ENCODE measurements at places on chromosomes 5 and 9.

- no peak for DNase-seq
These were observed 54.5 kb upstream of the IL17B start for GRCh38 chr5:149433524-149434131.

GRCh38 chr9:87338088-87338989 lies 159.3 kb upstream of the DAPK1 start:
- no peak for DNase-seq

DNA sequence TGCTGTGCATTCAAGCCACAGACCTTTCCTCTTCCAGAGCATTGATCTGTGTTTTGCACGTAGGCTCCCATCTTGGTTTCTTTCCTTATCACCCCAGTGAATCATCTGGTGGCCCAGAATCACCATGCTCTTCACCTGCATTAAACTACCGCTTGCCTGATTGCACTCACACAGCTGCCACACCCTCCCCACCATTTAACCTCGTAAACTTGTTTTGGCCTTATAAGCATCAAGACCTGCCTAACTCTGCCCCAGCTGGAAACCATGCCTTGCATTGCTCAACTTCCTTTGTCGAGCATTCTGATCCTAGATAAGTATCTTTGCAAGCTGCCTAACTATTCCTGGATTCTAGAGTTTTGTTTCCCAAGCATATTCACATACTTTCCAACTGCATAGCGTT lies 369.6 kb upstream of the SEMA6A start:
- no peak for DNase-seq

DNA sequence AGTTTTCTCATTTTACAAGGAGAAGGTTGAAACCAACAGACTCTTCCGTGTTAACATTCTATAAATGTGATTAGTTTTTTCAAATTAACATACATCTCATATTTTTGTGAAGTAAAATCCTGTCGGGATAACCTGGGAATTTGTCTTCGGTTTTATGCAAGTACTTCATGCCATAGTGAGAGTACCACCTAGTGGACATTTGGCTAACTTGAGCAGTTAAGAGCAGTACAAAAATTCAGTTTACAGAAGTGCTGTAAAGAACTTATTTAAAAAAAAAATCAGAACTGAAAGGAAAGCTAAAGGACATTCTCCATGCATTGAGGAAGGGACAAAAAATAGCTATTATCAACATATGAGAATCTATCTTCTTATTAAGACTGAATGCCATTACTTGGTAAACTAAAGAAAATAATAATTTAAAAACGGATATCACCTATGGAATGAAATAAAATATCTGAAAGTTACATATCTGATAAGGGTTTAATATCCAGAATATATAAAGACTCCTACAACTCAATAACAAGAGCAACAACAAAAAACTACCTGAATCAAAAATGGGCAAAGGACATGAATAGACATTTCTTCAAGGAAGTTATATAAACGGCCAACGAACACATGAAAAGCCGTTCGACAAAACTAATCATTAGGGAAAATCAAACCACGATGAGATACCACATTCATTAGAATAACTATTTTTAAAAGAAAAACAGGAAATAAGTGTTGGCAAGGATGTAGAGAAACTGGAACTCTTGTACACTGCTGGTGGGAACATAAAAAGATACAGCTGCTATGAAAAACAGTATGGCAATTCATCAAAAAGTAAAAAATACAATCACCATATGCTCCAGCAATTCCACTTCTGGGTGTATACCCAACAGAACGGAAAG lies 117.0 kb upstream of the GNA14 start:
- no peak for DNase-seq

GRCh38 chr5:147340941-147341340 lies 106.1 kb downstream of the STK32A start:
- DNase-seq, result no peak

DNA sequence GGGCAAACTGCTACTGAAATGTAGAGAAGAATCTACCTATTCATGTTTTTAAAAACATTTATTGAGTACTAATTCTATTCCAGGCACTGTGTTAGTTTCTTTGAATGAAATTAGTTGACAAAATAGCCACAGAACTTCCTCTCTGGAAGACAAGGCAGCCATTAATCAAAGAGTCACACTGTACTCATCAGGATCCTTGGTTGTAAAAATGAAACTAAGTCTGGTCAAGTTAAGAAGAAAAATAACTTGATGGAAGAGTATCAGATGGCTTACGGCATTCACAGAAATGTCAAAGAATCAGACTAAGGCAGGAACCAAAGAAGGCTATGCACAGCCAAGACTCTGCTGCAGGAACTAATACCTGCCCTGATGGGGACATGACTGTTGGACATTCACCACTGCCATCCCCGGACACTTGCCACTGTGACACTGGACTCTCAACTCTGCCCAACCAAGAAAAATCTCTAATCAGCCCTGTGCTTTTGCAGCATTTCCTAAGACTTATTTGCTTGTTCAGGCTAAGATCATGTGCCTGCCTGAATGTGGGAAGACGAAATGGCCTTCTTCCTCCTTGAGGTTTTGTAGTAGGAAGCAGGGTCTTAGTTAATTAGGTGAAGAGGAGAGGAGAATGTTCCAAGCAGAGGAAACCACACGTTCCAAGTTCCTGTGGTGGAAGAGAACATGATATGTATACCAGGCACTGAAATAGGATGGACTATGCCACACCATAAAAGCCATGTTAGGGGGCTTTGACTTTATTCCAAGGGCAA lies 23.3 kb upstream of the NDUFB6 start:
- no peak for DNase-seq

- no peak for DNase-seq
These were observed 110.7 kb downstream of the NR6A1 start for GRCh38 chr9:124660341-124660801.

DNA sequence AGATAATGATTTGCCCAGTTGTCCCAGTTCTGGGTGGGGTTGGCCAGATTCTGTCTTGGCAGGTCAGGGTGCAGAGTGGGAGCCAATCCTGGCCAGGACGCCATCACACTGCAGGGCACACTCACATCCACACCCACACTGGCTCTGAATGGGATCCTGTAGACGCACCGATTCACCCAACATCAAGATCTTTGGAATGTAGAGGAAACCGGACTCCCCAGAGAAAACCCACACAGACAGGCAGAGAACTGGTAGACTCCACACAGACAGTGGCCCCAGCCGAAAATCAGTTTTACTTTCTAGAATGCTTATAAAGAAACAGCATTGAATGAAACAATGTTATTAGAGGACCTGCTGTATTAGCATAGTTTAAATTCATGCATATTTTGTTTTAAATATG lies 343.1 kb upstream of the DAB2 start:
- no peak for DNase-seq

GRCh38 chr9:114250648-114251047 lies 72.2 kb upstream of the ORM1 start:
- no peak for DNase-seq

DNA sequence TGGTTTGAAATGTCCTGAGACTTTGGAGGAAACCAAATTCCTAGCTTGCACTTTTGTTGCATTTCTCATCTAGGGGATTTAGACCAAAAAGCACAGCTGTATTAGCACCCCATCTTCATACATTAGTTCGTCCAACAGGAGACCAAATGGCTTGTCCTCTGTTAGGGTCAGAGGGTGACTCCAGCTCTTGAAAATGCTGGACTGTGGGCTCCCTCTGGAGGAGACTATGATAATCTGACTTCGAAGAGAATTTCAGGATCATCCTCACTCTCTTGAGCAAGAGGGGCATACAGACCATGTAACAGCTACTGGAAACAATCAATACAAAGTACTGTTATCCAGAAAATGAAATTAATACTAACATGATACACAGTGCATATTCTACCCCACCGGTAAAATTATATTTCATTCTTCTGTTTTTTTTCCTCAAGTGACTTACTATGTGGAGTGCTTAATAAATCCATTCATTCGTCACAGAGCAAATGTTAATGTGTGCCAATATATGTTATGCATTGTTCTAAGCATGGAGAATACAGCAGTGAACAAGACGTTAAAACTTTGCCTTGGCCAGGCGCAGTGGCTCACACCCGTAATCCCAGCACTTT lies 63.7 kb upstream of the PPP2CA start:
- no peak for DNase-seq

DNA sequence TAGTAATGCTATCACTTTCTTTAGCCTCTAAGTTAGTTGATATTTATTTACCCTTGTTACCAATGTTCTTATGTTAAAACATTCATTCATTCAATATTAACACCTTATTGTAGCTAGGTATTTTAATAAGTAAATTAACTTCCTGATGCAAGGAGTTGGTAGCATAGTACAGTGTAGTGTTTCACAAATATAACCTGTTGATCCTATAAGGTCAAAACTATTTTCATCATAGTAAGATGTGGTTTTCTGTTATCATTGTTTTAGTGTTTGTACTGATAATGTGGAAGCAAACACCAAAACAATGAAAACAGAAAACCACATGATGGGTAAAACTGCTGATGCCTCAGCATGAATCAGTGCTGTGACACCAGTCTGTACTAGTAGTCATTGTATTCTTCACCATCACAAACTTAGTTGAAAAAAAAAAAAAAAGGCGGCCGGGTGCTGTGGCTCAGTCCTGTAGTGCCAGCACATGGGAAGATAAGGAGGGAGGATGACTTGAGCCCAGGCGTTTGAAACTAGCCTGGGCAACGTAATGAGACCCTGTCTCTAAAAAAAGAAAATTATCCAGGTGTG lies 36.5 kb downstream of the ZCCHC7 start:
- DNase-seq, result no peak

DNA sequence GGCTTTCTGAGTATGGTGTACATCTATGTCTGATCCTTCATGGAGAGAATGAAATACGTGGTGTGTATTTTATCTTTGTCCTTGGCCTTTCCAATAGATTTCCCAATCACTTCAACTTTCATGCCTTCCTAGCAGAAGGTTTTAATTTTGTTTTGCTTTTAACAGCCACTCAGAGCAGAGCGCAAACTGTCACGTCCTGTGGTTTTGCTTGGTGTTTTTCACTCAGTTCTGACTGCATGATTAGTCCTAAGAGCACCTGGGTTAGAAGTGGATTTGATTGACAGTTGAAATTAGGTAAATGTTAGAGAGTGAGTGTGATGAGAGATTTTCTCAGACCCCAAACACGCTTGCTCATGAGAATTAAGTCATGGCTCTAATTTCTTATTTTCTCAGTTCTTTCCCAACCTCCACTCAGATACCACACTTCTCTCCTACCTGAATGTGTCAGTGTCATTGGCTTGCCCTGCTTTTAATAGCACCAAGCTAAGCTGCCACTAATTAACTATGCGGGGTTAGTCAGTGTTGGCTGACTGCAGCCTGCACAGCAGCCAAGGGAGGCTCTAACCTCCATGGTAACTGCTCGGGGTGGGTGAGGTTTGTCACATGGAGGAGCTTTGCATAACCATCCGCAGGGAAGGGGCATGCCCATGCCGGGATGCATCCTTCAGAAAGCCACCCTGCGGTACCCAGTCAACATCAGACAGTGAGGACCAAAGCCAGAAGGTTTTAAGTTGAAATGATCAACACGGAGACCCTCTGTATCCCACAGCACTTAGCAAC lies 173.4 kb downstream of the NR3C1 start:
- DNase-seq, result no peak

DNA sequence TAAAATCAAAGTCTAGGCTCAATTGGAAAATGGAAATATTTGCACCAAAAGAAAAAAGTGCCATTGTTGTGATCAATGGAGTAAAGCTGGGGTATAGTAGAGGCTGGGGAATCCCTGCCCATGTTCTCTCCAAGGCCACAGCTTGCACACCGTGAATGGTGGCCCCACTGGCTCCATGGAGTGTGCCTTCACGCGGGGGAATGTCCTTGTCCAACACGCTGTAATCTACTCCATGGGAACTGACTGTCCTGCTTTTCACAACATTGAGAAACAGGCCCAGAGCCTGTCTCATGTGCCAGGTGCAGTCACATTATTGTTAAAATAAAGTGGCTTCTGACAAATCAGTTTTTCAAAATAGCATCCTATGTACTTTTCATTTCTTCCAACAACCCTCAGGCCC lies 33.1 kb upstream of the ITGA2 start:
- DNase-seq, result no peak
